ENCODE measurements at places on chromosomes 3 and 15.

GRCh38 chr3:74693251-74693650, 78.8 kb upstream of the CNTN3 start:
- DNase-seq = no peak

DNA sequence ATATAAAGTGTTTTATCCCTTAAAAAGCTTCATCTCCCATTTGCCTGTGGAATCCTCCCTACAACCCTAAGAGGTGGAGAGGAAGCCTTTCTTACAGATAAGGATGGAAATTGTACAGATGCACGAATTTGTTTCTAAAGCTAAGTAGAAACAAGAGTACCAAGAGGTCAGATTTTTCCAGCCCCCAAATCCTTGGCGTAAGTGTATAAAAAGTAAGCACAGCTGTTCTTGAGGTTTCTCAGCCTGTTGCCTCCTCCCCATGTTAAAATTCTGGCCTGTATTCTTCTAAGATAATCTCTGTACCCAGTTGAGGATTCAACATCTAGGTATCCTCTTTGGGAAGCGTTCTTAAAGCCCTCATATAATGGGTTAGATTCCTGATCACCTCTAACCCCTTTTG, 34.9 kb downstream of the RAB7A start:
- no peak for DNase-seq

- no peak for DNase-seq
Measured at GRCh38 chr3:130712718-130713423, 33.8 kb downstream of the PIK3R4 start.

- DNase-seq = no peak
Measured at GRCh38 chr15:32646291-32646690, 4.8 kb downstream of the SCG5 start.
